Breast epithelium (tissue), 4 donors: ENCODE measurements at places on chromosomes 13 and 19. TPM values are rescaled to one million over a fixed set of nuclear protein-coding genes. Genes with fewer than 3 reads are reported as not detected.

CNOT3 gene
- 14.6 TPM for total RNA-seq

FREM2 gene
- 0.59 TPM for total RNA-seq

DIAPH3 gene
- total RNA-seq = under 0.01 TPM

PSG7 gene
- total RNA-seq = not detected

FBN3 gene
- 7.9 TPM for total RNA-seq

PRR20B gene
- not detected for total RNA-seq

ZNF560 gene
- total RNA-seq = not detected

ARHGEF7 gene
- 85.5 TPM for total RNA-seq

ZBTB32 gene
- total RNA-seq = 0.33 TPM

IGLON5 gene
- total RNA-seq = not detected

C13orf42 gene
- total RNA-seq = not detected

GRCh38 chr19:3368848-3369336 is 2.5 kb downstream of the NFIC start:
- H3K4me3 ChIP-seq = peak overlapping the region; percentile 95
- H3K36me3 ChIP-seq = no peaks in the 10 kb centered on the region
- no peak for DNase-seq
- H3K4me1 ChIP-seq = peaks cover 4% of the 10 kb centered on the region
- peak overlapping the region; percentile 99 for H3K27ac ChIP-seq

GRCh38 chr13:51244637-51245405 is 22.6 kb downstream of the FAM124A start:
- H3K27me3 ChIP-seq = no peaks in the 10 kb centered on the region
- DNase-seq = no peak
- no peak overlapping the region for H3K4me3 ChIP-seq

- peak; percentile 76 for DNase-seq
- H3K4me3 ChIP-seq = no peak overlapping the region
- no peaks in the 10 kb centered on the region for H3K4me1 ChIP-seq
- no peaks in the 10 kb centered on the region for H3K27me3 ChIP-seq
- peak overlapping the region; percentile 71 for H3K27ac ChIP-seq
These were observed 9.3 kb downstream of the RPS9 start for GRCh38 chr19:54209811-54210494.

DNA sequence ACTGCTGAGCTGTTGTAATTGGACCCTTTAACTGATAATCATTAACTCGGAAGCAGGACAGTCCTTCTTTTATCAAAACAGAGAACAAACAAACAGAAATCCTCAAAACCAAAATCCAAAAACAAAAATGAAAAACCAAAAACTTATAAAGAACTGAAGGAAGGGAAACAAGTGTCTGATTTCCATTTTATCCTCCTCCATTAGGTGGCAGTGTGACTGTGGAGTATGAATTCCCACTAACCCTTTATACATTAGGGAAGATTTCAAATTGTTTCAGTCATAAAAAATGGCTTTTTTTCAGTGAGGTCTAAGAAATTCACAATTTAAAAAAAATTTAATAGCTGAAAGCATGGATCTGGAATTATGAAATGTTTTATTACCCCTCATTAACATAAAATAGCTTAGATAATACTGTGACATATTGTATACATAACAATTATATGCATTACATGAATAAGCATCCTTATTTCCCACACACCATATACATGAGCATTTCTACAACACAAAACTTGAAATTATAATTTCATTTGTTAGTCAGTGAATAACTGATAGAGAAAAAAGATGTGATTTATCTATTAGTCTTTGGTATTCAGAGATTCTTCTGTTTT is 1074.3 kb upstream of the PCDH9 start:
- H3K27me3 ChIP-seq = no peaks in the 10 kb centered on the region
- H3K4me1 ChIP-seq = no peaks in the 10 kb centered on the region
- no peak overlapping the region for H3K4me3 ChIP-seq
- no peaks in the 10 kb centered on the region for H3K36me3 ChIP-seq
- no peak for DNase-seq

GRCh38 chr13:40657307-40657706 is 9.1 kb downstream of the FOXO1 start:
- no peaks in the 10 kb centered on the region for H3K4me1 ChIP-seq
- H3K4me3 ChIP-seq = no peak overlapping the region
- no peak for DNase-seq
- no peak overlapping the region for H3K27ac ChIP-seq
- H3K27me3 ChIP-seq = no peaks in the 10 kb centered on the region

- no peaks in the 10 kb centered on the region for H3K4me1 ChIP-seq
- no peaks in the 10 kb centered on the region for H3K27me3 ChIP-seq
- no peak overlapping the region for H3K27ac ChIP-seq
- H3K36me3 ChIP-seq = no peaks in the 10 kb centered on the region
- DNase-seq = no peak
These were observed 11.3 kb downstream of the FBXO27 start for GRCh38 chr19:39021063-39021462.

- H3K36me3 ChIP-seq = no peaks in the 10 kb centered on the region
- no peaks in the 10 kb centered on the region for H3K27me3 ChIP-seq
- peak within 1 kb of the TSS; percentile 64 for H3K27ac ChIP-seq
These were observed at the start of gene CLIP3 for GRCh38 chr19:36032251-36033104. TSS of gene CLIP3 (minus strand) at chr19:36032873. CDS start at chr19:36032357, 516 bp downstream.

DNA sequence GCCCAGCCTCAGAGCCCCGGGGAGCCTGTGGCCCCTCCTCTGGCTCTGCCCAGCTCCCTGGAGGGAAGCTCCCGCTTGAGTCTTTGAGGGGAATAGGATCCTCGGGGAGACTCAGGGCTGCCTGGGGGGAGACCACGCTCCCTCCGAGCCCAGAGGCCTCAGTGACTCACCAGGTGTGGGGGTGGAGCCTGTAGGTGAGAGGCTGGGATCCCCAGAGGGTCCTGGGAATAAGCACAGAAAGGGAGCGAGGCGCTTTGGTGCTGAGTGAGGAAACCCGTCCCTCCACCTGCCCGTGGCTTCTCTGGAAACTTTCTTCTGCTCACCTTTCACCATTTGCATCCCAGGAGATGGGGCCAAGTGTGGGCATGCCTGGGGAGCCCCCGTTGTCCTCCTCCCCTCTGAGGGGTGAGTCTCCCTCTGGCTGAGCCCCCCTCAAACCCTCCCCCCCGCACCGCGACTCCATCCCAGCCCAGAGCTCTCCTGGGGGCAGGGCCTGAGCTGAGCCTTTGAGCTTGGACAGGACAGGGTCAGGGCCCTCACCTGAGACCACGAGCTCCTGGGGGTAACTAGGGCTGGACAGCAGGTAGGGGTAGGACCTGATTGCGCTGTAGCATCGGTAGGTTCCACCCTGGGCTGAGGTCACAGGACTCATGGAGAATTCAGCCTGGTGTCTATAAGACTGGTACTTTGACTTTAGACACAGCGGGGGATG is 2.7 kb downstream of the LILRB5 start:
- peaks cover 59% of the 10 kb centered on the region for H3K27me3 ChIP-seq
- no peak overlapping the region for H3K27ac ChIP-seq
- H3K36me3 ChIP-seq = no peaks in the 10 kb centered on the region
- H3K4me1 ChIP-seq = no peaks in the 10 kb centered on the region
- no peak for DNase-seq
- H3K4me3 ChIP-seq = no peak overlapping the region

GRCh38 chr19:2625434-2625833 is 77.1 kb downstream of the GNG7 start:
- H3K27me3 ChIP-seq = no peaks in the 10 kb centered on the region
- H3K4me1 ChIP-seq = no peaks in the 10 kb centered on the region
- DNase-seq = no peak
- H3K36me3 ChIP-seq = no peaks in the 10 kb centered on the region
- peak overlapping the region; percentile 34 for H3K27ac ChIP-seq

- H3K36me3 ChIP-seq = no peaks in the 10 kb centered on the region
- H3K4me3 ChIP-seq = no peak overlapping the region
- no peaks in the 10 kb centered on the region for H3K27me3 ChIP-seq
- no peak overlapping the region for H3K27ac ChIP-seq
These were observed 382.4 kb downstream of the KCTD12 start for GRCh38 chr13:76503766-76504165.

- H3K27ac ChIP-seq = no peak overlapping the region
- DNase-seq = no peak
- no peaks in the 10 kb centered on the region for H3K27me3 ChIP-seq
- H3K36me3 ChIP-seq = no peaks in the 10 kb centered on the region
- no peak overlapping the region for H3K4me3 ChIP-seq
These were observed 563.1 kb downstream of the EFNB2 start for GRCh38 chr13:105972306-105972721.

GRCh38 chr13:91747186-91747585 is 348.8 kb downstream of the GPC5 start:
- H3K36me3 ChIP-seq = no peaks in the 10 kb centered on the region
- H3K27me3 ChIP-seq = no peaks in the 10 kb centered on the region

- H3K4me1 ChIP-seq = no peaks in the 10 kb centered on the region
- no peak for DNase-seq
- peak overlapping the region; percentile 79 for H3K4me3 ChIP-seq
- no peaks in the 10 kb centered on the region for H3K36me3 ChIP-seq
These were observed 5.2 kb upstream of the LMNB2 start for GRCh38 chr19:2461751-2462634.

- H3K36me3 ChIP-seq = no peaks in the 10 kb centered on the region
- H3K4me3 ChIP-seq = no peak overlapping the region
- no peak overlapping the region for H3K27ac ChIP-seq
- H3K27me3 ChIP-seq = no peaks in the 10 kb centered on the region
These were observed 23.2 kb upstream of the GPC5 start for GRCh38 chr13:91375116-91375729.
